ENCODE measurements at places on chromosomes 7 and 10. TPM values are rescaled to one million over a fixed set of nuclear protein-coding genes. Genes with fewer than 3 reads are reported as not detected.

DNA sequence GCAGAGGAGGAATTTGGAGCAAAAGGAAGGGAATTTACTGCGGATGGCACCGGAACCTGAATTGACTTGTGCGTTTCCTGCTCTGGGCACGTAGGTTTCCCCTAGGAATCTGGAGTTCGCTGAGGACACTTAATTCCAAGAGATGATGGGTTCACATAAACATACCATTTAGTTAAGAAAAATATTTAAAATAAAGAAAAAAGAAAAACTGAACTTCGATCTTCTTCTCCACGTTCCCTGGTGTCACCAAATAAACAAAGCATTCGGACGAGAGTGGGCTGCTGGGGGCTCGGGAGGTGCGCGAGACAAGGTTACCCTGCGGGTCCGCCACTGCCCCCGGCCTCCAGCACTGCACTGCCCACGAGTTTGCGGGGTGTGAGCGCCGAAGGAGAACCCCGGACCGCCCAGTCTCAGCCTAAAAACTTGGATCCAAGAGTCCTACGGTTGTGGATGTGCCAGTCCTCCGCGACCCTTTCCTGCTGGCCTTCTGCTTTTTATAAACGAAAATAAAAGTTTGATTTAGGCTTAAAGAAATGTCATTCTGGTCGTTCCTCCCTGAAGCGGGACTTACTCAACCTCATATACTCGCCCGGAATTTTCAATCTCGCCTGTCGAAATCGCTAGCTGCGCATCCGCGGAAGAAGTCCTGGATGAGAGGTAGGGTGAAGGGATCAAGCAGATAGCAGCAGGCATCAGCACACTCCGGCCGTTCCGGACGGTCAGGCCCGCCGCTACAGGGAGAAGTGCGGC is 30.3 kb downstream of the SKIDA1 start:
- no peak for DNase-seq

DNA sequence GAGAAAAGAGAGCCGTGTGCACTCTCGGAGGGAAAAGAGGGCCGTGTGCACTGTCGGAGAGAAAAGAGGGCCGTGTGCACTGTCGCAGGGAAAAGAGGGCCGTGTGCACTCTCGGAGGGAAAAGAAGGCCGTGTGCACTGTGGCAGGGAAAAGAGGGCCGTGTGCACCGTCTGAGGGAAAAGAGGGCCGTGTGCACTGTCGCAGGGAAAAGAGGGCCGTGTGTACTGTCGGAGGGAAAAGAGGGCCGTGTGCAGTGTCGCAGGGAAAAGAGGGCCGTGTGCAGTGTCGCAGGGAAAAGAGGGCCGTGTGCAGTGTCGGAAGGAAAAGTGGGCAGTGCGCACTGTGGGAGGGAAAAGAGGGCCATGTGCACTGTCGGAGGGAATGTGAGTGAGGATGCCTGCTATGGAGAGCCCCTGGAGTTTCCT is 188.7 kb downstream of the DNAJB6 start:
- no peak for DNase-seq

GRCh38 chr7:73738220-73738611 is 386 bp downstream of the ABHD11 start:
- DNase-seq: peak; percentile 74

DNA sequence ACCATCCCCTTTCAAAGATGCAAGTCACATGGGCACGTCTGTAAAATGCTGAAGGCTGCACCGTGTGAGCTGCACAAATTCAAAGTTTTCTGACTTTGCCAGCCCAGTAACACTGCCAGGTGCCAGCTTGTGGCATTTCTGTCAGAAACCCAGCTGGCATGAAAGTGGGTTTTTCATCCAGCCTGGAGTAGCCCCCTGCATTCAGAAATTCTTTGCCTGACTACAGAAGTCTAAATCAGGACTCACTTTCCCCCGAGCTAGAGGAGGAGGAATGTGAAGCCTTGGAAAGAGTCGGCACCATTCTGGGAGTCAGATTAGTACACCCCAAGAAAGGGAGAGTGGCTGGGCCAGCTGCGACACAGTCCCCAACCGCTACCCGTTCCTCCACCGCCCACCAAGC is 56.7 kb upstream of the EN2 start:
- no peak for DNase-seq

BCL7B gene
- total RNA-seq: 6.6 TPM

GPRIN2 gene
- total RNA-seq: 0.13 TPM

DNA sequence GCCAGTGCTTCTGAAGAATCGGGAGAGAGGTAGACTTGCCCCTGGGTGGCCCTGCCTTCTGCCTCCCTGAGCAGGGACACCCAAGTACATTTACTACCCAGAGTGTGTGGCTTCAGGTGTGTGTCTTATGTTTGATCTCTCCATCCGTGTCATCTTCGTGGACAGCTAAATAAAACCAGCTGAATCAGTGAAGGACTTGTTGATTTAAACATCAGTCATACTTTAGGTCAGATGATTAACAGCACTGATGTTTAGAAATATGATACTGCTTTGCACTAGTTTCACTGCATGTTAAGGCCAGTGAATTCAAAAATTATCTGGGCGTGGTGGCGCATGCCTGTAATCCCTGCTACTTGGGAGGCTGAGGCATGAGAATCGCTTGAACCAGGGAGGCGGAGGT is 4.0 kb downstream of the MTG1 start:
- no peak for DNase-seq

ACTR3C gene
- 1.9 TPM for total RNA-seq

DNA sequence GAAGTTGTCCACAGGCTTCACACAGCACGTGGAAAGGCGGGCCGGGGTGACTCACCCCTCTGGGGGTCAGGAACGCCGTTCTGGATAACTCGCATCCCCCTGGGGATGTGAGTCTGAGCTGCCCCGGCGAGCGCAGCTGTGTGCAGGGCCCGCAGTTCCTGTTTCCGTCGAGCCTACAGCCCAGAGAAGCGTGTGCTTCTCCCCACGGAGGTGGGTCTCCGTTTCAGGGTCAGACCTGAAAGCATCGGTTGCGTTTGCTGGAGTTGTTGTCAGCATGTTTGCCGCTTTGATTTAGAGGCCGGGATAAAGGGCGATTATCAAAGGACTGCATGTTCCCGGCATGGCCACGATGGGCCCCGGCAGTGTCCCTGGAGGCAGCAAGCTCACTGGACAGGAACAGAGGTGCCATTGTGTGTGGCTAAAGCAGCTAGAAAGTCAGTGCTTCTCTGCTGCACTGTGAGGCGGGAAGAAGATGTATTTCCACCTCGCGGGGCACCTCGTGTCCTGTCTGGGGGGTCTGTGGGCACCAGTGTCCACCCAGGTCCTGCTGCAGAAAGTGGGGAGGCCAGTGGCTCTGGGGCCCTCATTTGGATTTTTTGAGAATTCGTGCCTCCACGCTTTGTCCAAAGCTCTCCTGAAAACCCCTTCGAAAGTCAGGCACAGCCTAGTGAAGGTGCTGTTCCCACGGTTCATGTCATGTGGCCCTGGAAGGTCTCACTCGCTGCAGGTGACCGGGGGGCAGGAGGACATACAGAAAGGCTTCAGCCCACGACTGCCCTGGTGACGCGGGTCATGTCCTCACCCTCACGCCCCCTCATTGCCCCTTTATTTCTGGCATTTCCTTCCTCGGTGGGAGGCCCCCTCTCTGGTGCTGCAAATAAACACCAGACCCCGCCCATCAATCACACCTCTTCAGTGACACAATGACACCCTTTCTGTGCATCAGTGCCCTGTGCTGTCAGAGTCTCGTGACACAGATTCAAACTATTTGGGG is 27.4 kb upstream of the GDI2 start:
- DNase-seq: peak; percentile 64

CUTC gene
- total RNA-seq: 21.4 TPM

CREB5 gene
- total RNA-seq: 22.7 TPM

ADRB1 gene
- 0.09 TPM for total RNA-seq

GRCh38 chr7:66353547-66353946 is 148.4 kb downstream of the TPST1 start:
- no peak for DNase-seq

GRCh38 chr10:102615361-102615760 is 28.9 kb upstream of the TRIM8 start:
- DNase-seq: no peak

FAM171A1 gene
- 19.6 TPM for total RNA-seq

- no peak for DNase-seq
Observed at GRCh38 chr7:66202441-66202840, 2.7 kb upstream of the TPST1 start.

DNA sequence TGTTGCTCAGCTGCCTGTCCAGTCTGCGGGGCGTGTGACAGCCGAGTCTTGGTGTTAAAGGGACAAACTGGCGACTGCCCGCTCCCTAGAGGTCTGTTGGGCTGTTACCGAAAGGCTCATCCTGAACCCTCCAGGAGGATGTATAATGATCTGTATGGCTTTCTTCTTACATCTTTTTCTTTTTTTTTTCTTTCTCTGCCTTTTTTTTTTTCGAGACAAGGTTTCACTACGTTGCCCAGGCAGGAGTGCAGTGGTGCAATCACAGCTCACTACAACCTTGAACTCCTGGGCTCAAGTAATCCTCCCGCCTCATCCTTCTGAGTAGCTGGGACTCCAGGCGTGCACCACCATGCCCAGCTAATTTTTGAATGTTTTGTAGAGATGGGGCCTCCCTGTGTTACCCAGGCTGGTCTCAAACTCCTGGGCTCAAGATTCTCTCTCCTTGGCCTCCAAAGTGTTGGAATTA is 857 bp downstream of the INTS15 start:
- no peak for DNase-seq

DNA sequence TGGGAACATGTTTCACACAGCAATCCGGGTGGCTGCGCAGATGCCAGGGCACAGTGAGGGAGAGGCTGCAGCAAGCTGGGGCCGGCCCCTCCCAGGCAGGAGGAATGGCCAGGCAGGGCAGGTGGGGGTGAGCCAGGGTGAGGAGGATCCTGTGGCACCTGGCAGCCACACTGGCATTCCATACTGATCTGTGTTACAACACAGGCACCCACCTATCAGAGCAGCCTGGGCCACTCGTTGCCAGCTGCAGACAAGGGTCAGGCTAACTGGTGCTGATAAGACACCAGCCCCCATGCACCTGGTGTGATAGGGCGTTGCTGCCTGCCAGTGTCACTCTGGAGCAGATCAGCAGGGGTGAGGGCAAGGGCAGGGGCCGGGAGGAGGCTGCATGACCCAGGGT is 16.6 kb upstream of the RET start:
- no peak for DNase-seq

- no peak for DNase-seq
Observed at GRCh38 chr10:43931308-43931930, 282.7 kb upstream of the ZNF32 start.

DNA sequence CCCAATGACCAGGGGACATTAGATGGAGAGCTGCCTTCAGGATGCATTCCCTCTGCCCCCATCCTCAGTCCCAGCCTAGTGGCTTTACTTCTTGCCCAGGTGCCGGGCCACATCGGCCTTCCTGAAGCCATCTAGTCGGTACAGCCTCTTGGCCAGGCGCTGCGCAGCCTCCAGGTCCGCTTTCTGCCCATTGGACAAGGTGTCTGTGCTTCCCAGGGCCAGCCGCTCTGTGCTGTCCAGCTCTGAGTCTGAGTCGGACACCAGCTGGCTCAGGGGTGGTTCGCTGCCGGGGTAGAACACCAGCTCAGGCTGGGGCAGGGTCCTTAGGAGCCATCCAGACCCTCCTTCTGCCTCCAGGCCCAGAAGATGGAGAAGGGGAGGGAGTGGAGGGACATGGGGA is 6.3 kb downstream of the PSD start:
- no peak for DNase-seq

DNA sequence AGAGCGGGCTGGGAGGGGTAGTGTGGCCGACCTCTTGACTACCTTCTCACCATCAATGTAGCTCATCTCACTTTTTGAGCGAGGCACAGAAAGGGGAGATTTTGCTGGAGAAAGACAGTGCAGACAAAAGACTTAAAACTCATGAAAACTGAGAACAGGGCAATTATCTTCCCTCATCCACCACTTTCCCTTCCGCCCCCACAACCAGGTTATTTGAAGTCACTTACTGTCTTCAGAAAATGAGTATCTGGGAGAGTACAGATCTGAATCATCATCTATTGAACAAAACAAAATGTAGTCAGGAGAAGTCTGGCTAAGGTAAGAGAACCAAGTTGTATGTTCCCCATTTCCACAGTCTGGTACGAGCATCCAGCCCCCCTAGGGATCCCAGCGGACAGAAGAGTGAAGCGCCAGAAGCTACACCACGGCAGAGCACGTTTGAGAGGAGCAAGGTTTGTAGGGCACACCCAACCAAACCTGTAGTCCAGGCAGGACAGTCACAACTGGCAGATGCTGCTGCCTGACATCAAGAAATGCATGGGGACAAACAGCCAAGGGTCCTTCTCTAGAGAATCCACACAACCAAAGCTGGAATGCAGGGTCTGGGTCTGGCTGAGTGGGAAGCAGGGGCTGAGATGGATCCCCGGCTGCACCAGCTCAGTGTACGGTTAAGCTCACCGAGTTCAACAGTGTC is 93.4 kb upstream of the PDLIM1 start:
- DNase-seq: no peak

GGCT gene
- total RNA-seq: 37.8 TPM

DNA sequence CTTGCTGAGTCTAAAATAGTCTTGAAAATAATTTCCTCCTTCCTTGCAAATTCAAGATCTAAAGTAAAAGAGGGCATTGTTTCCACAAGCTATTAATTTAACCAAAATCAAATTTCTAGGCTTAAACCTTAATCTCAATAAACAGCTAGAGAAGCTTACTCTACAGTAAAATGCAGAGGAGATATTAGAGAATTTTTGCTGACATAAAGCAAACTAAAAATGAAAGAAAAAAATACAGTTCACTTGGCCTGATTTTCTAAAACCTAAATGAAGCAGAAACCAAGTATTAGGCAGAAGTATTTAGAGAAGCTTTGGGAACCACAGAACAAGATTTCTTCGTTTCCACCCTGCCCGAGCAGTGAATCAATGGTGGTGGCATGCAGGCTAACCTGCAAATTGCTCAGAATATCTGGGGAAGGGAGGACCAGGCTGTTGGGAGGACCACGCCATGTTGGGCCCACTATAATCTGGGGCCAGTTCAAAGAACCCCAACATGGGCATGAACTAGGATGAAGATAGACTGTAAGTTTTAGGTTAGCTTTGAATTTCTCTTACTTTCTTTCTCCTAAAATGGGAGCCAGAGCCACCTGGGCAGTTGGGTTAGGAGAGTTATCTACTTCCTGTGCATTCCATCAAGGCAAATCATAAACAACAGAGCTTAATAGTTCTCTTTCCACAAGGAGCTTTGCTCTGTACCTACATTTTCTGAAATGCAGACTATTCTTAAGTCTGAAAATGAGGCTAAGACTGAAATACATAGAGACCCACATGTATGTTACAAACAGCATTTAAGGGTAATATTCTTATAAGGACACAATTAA is 4.1 kb downstream of the LAMB1 start:
- no peak for DNase-seq
